Osteoblast (primary cell): ENCODE measurements at places on chromosomes 6 and 20. TPM values are rescaled to one million over a fixed set of nuclear protein-coding genes. Genes with fewer than 3 reads are reported as not detected.

DNA sequence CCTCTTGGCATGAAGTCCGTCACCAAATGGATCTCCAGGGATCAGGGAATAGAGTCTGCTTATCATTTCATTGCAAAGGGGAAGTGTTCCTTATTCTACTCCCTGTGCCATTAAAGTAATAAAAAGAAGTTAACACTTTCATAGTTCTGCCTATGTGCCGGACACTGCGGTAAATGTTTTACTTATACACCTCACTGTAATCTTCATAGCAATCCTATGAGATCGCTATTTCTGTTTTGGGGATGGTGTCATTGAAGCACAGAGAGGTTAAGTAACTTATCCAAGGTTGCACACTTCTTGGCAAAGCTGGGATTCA is 177.7 kb downstream of the TSHZ2 start:
- no peaks in the 10 kb centered on the region for H3K36me3 ChIP-seq
- peaks cover 4% of the 10 kb centered on the region for H3K4me1 ChIP-seq
- no peak overlapping the region for H3K27ac ChIP-seq
- DNase-seq = no peak
- H3K27me3 ChIP-seq = no peaks in the 10 kb centered on the region

DNA sequence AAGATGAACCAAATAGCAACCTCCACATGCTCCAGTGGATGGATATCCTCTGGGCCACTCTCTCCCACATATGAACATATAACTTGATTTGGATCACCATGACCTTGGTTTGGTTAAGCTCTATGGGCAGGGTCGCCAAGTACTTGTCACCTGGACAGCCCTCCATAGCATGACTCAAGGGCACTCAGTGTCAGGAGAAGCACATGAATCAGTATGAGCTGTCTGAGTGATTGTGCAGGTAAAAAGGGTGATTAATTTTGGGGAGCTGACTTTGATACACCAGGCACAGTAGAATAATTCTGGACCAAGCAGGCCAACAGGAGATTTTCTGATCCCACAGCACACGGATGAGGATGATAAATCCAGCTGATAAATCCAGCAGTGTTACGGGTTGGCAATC is 74.4 kb downstream of the OPRM1 start:
- H3K4me1 ChIP-seq = no peaks in the 10 kb centered on the region
- no peak for DNase-seq
- H3K36me3 ChIP-seq = no peaks in the 10 kb centered on the region
- no peak overlapping the region for H3K4me3 ChIP-seq
- no peak overlapping the region for H3K27ac ChIP-seq

DNA sequence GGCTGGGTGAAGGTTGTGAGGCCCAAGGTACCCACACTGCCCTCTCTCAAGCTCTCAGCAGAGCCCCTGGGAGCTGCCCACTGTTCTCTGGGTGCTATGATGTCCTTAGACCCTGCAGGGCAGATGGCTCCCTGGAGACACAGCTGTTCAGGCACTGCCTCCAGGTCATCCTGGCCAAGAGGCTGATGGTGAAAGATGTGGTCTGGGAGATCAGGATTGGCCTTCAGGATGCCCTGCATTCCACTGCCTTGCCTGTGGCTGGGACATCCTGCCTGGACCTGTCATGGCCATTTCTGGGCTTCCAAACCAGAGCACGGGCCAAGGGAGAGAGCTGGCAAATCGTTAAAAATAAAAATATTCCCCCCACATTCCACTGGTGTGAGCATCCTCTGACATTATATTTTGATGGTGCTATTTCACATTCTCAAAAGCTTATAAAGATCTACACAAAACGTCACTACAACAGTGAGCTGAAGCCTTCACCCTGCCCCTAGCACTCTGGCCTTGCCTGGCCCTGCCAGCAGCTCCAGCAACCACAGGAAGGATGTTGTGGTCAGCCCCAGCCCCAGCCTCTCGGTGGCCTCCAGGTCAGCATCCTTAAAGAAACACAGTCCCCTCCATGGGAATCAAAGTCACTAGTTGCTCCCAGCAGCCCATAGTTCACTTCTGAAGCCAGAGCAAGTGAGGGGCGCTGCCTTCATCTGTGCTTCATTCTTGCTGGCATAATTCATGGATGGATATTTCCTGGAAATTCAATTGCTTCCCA is 13.5 kb upstream of the KCNK16 start:
- no peak overlapping the region for H3K4me3 ChIP-seq
- H3K27ac ChIP-seq = no peak overlapping the region
- H3K27me3 ChIP-seq = peaks cover 7% of the 10 kb centered on the region
- peak; percentile 84 for DNase-seq

GRCh38 chr20:34445177-34446065 is 70.8 kb upstream of the DYNLRB1 start:
- no peaks in the 10 kb centered on the region for H3K27me3 ChIP-seq
- H3K4me3 ChIP-seq = no peak overlapping the region
- no peak for DNase-seq
- peaks cover 82% of the 10 kb centered on the region for H3K36me3 ChIP-seq
- H3K27ac ChIP-seq = no peak overlapping the region
- no peaks in the 10 kb centered on the region for H3K4me1 ChIP-seq

GRCh38 chr6:73131706-73132105 is 93.6 kb downstream of the KHDC1L start:
- peaks cover 3% of the 10 kb centered on the region for H3K4me1 ChIP-seq
- H3K36me3 ChIP-seq = no peaks in the 10 kb centered on the region
- H3K4me3 ChIP-seq = no peak overlapping the region
- H3K27ac ChIP-seq = no peak overlapping the region

DNA sequence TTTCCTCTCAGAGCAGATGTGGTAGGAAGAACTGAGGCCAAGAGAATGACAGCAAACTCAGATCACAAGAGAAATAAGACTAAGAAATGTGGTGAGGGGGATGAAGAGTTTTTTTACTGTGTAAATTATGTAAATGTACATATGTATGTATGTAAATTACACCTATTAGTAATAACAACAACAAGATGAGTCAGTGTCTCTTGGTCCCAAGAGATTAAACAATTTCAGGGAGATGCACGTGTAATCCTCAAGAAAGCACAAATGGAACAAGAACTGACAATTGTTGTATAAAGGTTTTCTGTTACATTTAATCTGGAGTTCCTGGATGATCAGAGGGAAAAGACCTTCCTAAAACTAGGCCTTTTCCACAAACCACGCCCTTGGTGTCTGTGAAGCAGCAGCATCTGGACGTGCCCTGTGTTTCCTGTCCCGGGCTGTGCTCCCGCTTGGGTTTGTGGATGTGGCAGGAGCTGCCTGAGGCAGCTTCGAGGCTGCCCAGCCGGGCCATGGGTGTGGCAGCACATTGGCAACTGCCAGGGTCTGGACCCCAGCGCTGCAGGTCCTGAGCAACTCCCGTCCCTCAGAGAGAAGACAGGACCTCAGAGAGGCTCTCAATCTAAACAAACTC is 994 bp downstream of the CLDN20 start:
- H3K36me3 ChIP-seq = peaks cover 9% of the 10 kb centered on the region
- peaks cover 14% of the 10 kb centered on the region for H3K4me1 ChIP-seq
- H3K27me3 ChIP-seq = no peaks in the 10 kb centered on the region

DNA sequence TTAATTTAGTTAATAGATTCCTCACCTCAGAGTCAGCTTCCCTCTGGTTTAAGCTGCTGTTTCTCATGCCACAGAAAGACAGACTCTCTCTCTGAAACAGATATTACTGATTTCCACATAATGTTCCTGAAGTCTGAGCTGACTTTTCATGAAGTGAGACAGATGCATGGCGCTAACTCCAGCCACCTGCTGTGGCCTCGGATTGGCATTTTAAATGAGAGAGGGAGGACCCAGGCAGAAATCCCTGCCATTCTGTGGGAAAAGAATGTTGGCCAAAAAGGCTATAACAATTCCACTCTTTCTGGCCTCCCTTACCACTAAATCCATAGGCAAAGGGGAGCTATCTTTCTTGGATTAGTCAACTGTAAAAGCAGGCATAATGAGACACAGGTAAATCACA is 354.1 kb upstream of the CDH4 start:
- DNase-seq = no peak
- no peaks in the 10 kb centered on the region for H3K4me1 ChIP-seq
- no peak overlapping the region for H3K4me3 ChIP-seq
- H3K36me3 ChIP-seq = no peaks in the 10 kb centered on the region
- H3K27me3 ChIP-seq = no peaks in the 10 kb centered on the region

GRCh38 chr6:37910998-37911397 is 91.5 kb downstream of the ZFAND3 start:
- no peak overlapping the region for H3K4me3 ChIP-seq
- H3K27ac ChIP-seq = no peak overlapping the region
- no peaks in the 10 kb centered on the region for H3K27me3 ChIP-seq
- no peak for DNase-seq

DNA sequence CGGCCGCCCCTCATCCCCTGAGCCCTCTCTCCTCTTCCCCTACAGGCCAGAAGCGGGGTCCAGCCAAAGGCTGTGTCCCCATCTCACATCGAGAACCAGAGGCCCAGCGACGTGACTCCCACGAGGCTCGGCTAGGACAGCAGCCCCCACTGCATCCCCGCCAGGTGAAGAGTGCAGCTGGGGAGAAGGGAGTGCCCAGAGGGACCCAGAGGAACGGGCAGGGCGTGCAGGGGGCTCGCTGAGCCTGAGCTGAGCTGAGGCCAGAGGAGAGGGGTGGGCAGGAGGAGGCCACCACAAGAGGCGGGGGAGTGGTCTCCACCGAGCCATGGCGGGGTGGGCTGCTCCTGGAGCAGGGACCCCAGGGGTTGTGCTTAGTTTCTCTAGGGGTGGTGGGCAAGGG is 32.6 kb downstream of the KCNQ2 start:
- peaks cover 4% of the 10 kb centered on the region for H3K27me3 ChIP-seq
- H3K4me3 ChIP-seq = no peak overlapping the region
- H3K36me3 ChIP-seq = no peaks in the 10 kb centered on the region
- H3K4me1 ChIP-seq = no peaks in the 10 kb centered on the region

GRCh38 chr6:33882154-33882553 is 78.4 kb upstream of the MLN start:
- peaks cover 26% of the 10 kb centered on the region for H3K4me1 ChIP-seq
- peak; percentile 53 for DNase-seq
- peaks cover 8% of the 10 kb centered on the region for H3K27me3 ChIP-seq
- no peaks in the 10 kb centered on the region for H3K36me3 ChIP-seq
- H3K4me3 ChIP-seq = no peak overlapping the region

DNA sequence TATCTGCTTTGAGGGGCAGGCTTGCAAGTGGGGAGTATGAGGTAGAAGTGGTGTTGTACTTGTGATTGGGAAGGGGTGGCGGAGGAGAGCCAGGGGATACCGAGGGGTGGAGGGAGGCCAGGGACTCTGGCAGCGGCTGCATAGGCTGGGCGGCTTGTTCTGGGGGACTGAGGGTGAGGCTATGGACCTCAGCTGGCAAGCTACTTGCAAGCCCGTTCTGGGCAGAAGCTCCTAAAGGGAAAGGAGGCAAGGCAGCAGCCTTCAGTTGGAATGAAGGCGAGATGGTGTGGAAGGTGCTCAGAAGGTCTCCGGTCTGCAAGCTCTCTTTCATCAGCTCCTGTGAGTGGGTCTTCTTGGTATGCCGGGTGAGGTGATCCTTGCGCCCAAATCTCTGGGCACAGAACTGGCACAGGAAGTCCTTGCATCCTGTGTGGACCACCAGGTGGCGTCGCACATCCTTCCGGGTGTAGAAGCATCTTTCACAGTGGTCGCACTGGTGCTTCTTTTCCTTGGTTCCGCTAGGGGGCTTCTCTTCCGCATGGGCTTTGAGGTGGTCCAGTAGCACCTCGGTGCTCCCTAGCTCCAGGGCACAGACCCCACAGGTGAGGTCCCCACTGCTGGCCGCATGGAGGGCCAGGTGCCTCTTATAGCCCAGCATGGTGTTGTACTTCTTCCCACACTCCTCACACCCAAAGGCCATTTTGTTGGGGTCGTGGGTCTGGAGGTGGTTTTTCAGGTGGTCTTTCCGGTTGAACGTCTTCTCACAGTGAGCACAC is 66.0 kb downstream of the PLAGL1 start:
- no peaks in the 10 kb centered on the region for H3K4me1 ChIP-seq
- peak; percentile 73 for DNase-seq
- no peak overlapping the region for H3K27ac ChIP-seq
- no peak overlapping the region for H3K4me3 ChIP-seq
- peaks cover 4% of the 10 kb centered on the region for H3K27me3 ChIP-seq

- H3K36me3 ChIP-seq = peaks cover 44% of the 10 kb centered on the region
- H3K27ac ChIP-seq = peak overlapping the region; percentile 83
- DNase-seq = peak; percentile 27
These were observed 124.0 kb downstream of the OGFRL1 start for GRCh38 chr6:71412559-71413140.

DNA sequence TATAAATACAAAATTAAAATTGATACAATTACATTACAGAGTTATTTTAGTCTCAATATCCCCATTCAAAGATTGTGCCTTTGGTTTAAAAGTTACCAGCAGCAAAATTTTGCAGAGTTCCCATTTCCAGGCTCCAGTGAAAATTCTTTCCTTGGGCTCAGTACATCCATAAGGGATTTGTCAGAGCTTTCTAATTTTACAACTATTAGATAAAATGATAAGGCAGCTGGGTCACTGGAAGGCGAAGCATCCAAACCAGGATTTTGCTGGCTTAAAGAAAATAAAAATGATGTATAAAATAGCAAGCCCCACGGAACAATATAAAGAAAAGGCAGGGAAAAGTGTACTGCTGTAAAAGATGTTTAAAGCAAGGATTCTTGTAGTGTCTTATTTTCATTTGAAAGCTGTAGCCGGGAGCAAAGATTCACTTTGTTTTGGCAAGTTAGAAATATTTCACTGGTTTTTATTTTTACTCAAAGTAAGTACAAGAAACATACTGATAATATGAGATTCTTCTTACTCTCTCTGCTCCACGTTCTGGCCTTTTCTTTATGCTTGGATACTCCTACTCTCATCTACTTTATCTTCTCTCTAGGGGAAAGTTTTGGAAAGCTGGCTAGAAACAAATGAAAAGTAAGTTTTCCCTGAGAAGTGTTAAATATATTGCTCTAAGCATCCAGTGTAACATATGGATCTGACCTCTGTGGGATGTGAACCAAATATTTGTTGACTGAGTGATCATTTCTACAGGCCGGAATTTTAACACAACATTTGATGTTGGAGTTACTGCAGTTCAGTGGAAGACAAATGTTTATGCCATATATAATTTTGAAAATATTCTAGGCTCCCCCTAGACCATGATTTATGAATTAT is 488.4 kb downstream of the PHF3 start:
- no peak for DNase-seq
- H3K27me3 ChIP-seq = no peaks in the 10 kb centered on the region
- H3K27ac ChIP-seq = no peak overlapping the region
- H3K4me1 ChIP-seq = no peaks in the 10 kb centered on the region

DNA sequence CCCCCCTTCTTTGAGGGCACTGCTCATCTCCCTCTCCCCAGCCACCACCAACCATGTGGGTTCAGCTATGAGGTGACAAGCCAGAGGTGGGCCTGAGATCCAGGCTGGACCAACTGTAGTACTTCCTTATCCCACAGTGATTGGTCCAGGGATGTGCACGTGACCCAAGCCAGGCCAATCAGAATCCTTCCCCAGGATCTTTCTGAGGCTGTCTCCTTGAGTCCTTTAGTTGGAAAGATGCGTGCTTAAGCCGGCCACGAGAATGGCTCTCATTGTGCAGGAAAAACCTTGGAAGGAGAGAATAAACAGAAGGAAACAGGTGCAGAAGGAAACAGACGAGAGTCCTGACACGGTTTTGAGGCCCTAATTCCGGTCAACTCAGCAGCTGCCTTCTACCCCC is 39.2 kb downstream of the ZC3H12D start:
- H3K36me3 ChIP-seq = no peaks in the 10 kb centered on the region
- H3K4me1 ChIP-seq = peaks cover under 1% of the 10 kb centered on the region
- no peak for DNase-seq
- peaks cover 8% of the 10 kb centered on the region for H3K27me3 ChIP-seq
- no peak overlapping the region for H3K27ac ChIP-seq

PKHD1 gene
- total RNA-seq = not detected in 2 replicates

KIAA1586 gene
- 17.4 and 20.0 TPM in 2 replicates for total RNA-seq

SIM1 gene
- under 0.01 and 0.36 TPM in 2 replicates for total RNA-seq

SLC17A3 gene
- not detected in 2 replicates for total RNA-seq

SMOC2 gene
- total RNA-seq = 0.36 and 10.6 TPM in 2 replicates

BICRAL gene
- 9.4 TPM in 2 replicates for total RNA-seq

OPRL1 gene
- total RNA-seq = 0.59 and 0.72 TPM in 2 replicates

TNNC2 gene
- total RNA-seq = 0.29 and 0.36 TPM in 2 replicates

ADA gene
- 15.9 and 37.1 TPM in 2 replicates for total RNA-seq

GGTLC1 gene
- total RNA-seq = not detected in 2 replicates
